ENCODE measurements at places on chromosomes 5 and 9. TPM values are rescaled to one million over a fixed set of nuclear protein-coding genes. Genes with fewer than 3 reads are reported as not detected.

The GARIN3 gene
- 1.1 TPM for total RNA-seq

The ORM2 gene
- total RNA-seq = not detected

The PCDHB5 gene
- not detected for total RNA-seq

- peaks cover 1% of the 10 kb centered on the region for H3K27me3 ChIP-seq
- H3K36me3 ChIP-seq = no peaks in the 10 kb centered on the region
- H3K27ac ChIP-seq = no peak overlapping the region
- DNase-seq = peak; percentile 31
- no peak overlapping the region for H3K4me3 ChIP-seq
Observed at GRCh38 chr5:57383093-57383861, 99.3 kb downstream of the ACTBL2 start.

DNA sequence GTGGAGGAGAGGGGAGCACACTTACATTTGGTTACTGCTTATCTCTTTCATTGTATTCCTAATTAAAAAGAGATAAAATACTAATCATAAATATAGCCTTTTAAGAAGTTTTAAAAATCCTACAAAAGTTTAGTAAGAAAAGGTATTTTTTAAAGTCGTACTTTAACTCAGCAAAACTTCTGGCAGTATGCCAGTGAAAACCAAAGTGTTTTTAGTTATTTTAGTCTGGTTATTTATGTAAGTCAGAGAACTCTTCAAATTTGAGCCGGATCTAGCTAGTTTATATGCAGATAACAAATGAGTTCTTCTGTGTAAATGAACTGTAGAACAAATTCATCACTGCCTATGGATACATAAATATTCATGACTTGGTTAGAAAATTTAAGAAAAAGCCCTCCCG lies 36.5 kb upstream of the ANKDD1B start:
- no peak for DNase-seq
- peaks cover 31% of the 10 kb centered on the region for H3K36me3 ChIP-seq
- no peaks in the 10 kb centered on the region for H3K27me3 ChIP-seq
- H3K4me1 ChIP-seq = peaks cover 15% of the 10 kb centered on the region

The CDH9 gene
- total RNA-seq = not detected

DNA sequence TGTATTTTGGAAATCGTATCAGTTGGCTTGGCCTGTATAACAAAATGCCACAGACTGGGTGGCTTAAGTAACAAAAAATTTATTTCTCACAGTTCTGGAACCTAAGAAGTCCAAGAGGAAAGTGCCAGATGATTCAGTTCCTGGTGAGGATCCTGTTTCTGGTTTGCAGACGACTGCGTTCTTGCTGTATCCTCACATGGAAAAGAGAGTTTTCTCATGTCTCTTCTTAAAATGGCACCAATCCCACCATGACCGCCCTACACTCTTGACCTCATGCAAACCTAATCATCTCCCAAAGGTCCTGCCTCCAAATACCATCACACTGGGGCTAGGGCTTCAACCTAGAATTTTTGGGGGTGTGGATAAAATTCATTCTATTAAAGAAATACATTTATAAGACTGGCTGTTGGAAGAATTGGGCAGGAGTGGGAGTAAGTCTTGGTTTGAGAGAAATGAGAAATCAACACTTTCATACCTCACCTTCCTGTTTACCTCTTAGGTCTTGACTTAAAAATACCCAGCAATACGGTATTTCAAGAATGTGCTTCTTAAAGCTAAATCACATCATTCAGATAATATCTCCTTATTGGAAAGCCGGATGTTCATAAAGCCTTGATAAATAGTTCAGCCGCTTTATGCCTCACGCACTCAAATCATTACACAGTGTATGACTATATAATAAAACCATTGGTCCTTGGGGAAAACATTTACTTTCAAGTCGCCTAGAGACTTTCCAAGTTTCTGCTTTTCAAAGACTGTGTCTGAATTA lies 28.7 kb downstream of the PTTG1 start:
- H3K4me3 ChIP-seq = no peak overlapping the region
- peaks cover 16% of the 10 kb centered on the region for H3K4me1 ChIP-seq
- no peak for DNase-seq
- no peaks in the 10 kb centered on the region for H3K27me3 ChIP-seq

- no peak overlapping the region for H3K4me3 ChIP-seq
- DNase-seq = no peak
- no peak overlapping the region for H3K27ac ChIP-seq
- no peaks in the 10 kb centered on the region for H3K27me3 ChIP-seq
- peaks cover 34% of the 10 kb centered on the region for H3K36me3 ChIP-seq
- peaks cover 29% of the 10 kb centered on the region for H3K4me1 ChIP-seq
Observed at GRCh38 chr5:80763873-80764647, 109.3 kb upstream of the DHFR start.

DNA sequence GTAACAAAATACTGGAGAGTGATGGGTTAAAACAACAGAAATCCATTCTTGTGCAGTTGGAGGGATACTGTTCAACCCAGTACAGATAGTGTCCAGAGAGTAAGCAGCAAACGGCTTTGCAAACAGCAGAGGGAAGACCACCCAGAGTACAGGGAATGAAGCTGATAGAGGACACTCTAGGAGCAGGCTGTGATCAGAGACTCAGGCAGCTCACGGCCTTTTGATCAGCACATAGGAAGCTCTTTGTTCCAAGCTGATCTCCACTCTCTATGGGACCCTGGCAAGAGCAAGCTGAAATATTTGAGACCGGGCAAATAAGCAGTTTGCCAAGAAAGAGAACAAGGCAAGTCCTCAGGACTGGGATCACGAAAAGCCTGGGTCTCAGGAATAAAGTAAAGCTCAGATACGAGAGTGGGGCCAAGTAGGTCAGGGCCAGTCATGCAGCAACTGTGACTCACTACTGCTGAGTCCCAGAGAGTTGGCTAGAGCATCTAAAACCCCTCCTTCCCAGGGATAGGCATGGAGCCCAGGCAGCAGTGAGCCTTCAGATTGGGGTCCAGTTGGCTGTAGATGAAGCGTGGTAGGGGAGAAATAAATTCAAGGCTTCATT lies 52.4 kb downstream of the MELK start:
- no peaks in the 10 kb centered on the region for H3K27me3 ChIP-seq
- no peaks in the 10 kb centered on the region for H3K4me1 ChIP-seq
- DNase-seq = no peak
- no peak overlapping the region for H3K27ac ChIP-seq
- H3K4me3 ChIP-seq = no peak overlapping the region
